SW480 (cell line): ENCODE measurements at places on chromosomes 13 and 19.

DNA sequence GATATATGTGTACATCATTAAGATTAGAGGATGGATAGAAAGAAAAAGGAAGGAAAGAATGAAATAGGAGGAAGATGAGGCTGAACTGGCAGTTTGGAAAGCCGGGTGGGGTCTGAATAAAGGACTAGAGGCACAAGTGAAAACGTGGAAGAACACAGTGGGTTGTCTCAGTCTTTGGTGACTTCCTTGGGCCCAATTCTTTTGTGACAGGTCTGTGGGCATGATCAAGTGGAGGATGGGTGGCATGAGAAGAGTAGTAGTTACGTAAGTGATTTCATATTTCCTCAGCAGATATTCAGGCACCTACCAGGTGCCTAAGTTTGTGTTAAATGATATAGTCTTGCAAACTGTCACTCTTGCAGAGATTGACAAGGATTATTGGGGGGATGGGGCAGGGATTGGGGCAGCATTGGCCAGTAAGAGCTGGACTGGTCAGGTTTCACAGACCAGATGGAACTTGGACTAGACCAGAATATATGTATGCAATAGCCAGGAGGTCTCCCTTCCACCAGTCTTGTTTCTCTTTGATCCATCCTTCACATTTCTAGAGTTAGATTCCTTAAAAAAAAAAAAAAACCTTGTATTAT, 2.7 kb downstream of the TPP2 start:
- no peak for DNase-seq

- no peak for DNase-seq
Observed at GRCh38 chr13:81001828-81002385, 661.0 kb upstream of the SPRY2 start.

DNA sequence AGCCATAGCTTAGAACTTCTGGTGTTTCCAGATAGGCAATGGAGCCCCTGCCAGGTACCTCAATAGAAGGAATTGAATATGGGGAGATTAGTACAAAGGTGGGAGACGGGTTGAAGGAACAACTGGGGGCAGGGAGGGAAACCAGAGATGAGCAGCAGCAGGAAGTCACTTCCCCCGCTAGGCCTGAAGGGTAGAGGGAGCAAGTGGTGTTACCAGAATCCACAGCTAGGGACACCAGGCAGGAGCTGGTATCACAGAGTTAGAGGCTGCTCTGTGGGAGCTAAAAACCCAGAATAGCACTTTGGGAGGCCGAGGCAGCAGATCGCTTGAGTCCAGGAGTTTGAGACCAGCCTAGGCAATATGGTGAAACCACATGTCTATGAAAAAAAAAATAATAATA, 15.3 kb upstream of the HNRNPUL1 start:
- no peak for DNase-seq

- no peak for DNase-seq
Observed at GRCh38 chr19:56271151-56271550, 1.4 kb upstream of the EDDM13 start.

DNA sequence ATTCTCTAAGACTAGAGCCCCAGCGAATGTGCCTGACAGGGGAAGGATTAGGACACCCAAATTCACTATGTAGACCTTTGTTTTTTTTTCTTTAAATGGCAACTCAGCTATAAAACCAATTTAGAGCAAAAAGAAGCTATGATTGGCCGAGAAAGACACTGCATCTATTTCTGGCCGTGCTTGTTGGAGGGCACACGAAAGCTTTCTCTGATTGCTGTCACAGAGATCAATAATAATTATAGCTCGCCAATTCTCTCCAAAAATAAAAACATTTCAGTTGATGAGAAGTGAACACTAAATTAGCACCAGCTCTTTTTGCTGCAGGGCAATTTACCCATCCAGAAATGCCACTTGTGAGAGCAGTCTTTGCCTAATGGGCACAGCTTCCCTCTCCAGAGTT, 31.2 kb downstream of the CBY2 start:
- no peak for DNase-seq

DNA sequence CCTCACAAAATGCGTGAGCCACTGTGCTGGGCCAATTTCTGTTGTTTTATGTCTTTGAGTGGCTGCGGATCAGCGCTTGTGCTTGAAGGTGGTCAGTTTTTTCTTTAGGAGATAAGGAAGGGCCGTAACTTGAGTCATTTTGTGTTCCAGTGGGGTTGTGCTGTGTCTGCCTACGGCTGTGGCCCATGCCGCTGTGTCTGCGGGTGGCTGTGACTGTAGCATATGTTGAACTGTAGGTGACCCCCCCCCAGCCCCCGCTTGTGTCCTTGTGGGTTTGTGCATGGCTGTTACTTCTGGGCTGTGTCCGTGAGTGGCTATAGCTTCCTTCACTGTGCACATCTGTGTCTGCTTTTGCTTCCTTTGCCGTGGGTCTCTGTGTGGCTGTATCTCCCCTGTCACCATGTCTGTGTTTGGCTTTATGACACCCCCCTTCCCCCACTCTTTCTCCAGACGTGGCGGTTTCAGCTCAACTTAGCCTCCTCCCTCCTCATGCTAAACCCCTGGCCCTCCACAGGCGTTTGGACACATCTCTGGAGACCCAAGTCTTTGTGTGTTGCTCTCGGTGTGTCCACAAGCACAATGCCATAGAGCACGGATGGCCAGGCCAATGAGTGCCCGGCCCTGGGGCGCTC, 675 bp downstream of the PPP1R14A start:
- DNase-seq: no peak
